ENCODE measurements at places on chromosomes 13 and 19.
A peak's percentile ranks its signal among the peaks of the same experiment; 100 is the strongest.

GRCh38 chr13:102839462-102839861 lies 6.4 kb upstream of the ERCC5 start:
- no peak for DNase-seq

- DNase-seq: no peak
Measured at GRCh38 chr13:93788456-93788855, 561.8 kb downstream of the GPC6 start.

DNA sequence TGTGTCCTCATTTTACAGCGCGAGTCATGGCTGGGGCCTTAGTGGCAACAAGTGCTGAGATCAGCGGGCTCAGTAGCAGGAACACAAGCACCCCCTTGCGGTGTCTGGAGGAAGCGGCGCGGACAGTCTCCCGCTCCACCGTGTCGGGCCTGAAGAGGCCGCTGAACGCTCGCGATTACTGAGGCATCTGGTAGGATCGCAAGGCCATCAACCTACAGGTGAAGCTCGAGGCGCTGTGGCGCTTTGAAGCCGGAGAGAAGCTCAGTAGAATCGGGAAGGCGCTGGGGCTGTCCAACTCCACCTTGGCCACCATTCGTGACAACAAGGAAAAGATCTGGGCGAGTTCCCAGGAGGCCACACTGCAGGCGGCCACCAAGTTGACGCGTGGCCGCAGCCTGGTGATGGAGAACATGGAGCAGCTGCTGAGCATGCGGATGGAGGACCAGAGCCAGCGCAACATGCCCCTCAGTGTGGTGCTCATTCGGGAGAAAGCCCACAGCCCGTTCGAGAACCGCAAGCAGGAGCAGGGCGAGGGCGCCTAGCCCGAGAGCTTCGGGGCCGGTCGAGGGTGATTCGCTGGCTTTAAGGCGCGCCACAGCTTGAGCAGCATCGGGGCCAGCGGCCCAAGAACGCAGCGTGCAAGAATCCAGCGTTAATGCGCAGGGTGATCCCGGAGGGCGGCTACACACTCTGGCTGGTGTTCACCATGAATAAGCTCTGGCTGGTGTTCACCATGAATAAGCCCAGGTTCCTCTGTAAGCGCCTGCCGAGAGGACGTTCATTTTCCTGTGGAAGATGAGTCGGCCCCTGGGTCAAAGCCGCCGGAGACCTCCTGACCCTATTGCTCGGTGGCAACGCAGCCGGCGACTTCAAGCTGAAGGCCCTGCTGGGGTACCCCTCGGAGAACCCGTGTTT lies 8.3 kb upstream of the MZF1 start:
- DNase-seq: peak; percentile 91

DNA sequence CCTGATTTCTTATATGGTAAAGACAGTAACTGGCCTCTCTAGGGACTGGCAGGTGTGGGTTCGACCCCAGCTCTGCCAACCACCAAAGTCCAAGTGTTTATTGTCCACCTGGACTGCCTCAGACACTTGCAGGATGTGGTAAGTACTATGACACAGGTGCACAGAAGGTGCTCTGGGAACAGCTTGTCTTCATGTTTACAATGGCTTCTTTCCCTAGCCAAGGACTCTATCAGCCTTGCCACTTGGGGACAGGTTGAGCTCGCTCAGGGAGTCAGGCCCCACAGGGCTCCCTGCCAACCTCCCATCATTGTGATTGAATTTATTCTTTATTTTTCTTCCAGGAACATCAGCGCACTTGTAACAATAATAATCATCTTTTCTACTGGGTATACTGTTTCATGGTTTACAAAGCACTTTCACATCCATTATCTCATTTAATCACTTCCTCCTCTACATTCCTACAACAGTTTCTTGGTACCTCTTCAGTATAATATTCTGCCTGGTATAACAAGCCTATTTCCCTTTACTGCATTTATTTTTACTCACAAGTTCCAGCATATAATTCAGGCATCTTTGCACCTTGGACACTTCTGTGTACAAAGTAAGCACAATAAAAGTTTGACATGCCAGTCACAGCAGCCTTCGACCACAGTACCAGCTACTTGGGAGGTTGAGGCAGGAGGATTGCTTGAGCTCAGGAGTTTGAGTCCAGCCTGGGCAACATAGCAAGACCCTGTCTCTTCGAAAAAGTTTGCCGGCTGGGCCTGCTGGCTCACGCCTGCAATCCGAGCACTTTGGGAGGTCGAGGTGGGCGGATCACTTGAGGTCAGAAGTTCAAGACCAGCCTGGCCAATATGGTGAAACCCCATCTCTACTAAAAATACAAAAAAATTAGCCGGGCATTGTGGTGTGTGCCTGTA lies 24.2 kb upstream of the GATAD2A start:
- DNase-seq: no peak

GRCh38 chr19:10612499-10613119 lies 12.7 kb upstream of the SLC44A2 start:
- DNase-seq: no peak

GRCh38 chr13:20658451-20659040 lies 45.0 kb upstream of the IL17D start:
- no peak for DNase-seq

DNA sequence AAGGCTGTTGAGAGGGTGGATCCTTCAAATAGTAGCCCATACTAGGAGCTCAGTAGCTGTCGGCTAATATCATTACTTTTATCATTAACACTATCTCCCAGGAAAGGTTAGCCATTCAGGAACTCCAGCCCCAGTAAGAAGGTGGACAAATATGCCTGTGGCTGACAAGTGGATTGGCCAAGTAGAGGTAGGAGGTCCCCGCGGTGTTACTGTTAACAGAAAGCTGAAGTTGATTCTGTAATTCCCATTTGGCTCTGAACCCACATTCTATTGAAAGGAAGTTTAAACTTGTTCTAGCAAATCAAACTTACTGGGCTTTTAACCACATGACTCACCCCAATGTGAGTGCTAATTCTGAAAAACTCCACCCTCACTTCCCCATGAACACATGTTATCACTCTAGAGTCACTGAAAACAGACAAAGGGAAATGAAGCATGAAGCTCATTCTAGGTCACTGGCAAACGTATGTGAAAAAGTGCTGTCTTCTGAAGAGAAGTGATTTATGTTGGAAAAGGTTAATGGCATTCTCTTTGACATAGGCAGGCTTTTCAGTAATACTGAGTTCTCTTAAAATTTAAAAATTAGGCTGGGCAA lies 273.5 kb downstream of the FGF14 start:
- DNase-seq: no peak

- DNase-seq: no peak
Measured at GRCh38 chr13:40407567-40407966, 258.9 kb downstream of the FOXO1 start.

- no peak for DNase-seq
Measured at GRCh38 chr13:84129966-84130365, 247.7 kb upstream of the SLITRK1 start.

DNA sequence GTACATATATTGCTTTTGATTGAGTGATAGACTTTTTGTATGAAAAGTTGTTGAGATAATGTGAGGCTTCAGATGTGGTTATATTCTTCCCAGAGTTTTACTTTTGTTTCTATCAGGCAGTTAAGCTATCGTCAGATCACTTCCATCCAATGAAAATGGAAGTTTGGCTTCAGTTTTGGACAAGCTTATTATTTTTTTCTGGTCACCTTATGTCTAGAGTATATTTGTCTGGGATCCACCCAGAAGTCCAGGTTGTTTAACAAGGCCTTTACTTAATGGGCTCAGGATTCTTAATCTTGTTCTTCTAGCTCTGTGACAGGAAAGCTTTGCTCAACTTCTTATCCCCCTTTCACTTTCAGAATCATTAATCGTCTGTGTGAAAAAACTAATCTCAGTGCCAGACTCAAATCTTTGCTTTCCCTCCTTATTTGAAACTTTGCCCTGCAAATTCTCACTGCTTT lies 150.9 kb downstream of the PDS5B start:
- no peak for DNase-seq

DNA sequence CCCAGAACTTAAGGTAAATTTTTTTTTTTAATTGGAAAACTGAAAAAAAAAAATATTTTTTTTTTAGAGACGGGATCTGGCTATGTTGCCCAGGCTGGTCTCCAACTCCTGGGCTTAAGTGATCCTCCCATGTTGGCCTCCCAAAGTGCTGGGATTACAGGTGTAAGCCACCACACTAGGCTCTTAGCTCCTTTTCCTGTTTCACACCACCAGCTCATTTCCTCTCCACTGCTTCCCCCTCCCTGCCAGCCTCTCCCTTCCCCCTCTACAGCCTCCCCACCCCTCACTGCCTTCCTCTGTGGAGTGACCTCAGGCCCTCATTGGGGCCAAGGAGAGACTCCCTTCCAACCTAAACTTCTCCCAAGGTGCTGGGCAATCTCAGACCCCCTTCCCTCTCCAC lies 4.2 kb upstream of the GIPR start:
- DNase-seq: no peak

- no peak for DNase-seq
Measured at GRCh38 chr19:55384131-55384919, at the start of gene TMEM238. TSS of gene TMEM238 (minus strand) at chr19:55384292. CDS start at chr19:55384259, 33 bp downstream.

DNA sequence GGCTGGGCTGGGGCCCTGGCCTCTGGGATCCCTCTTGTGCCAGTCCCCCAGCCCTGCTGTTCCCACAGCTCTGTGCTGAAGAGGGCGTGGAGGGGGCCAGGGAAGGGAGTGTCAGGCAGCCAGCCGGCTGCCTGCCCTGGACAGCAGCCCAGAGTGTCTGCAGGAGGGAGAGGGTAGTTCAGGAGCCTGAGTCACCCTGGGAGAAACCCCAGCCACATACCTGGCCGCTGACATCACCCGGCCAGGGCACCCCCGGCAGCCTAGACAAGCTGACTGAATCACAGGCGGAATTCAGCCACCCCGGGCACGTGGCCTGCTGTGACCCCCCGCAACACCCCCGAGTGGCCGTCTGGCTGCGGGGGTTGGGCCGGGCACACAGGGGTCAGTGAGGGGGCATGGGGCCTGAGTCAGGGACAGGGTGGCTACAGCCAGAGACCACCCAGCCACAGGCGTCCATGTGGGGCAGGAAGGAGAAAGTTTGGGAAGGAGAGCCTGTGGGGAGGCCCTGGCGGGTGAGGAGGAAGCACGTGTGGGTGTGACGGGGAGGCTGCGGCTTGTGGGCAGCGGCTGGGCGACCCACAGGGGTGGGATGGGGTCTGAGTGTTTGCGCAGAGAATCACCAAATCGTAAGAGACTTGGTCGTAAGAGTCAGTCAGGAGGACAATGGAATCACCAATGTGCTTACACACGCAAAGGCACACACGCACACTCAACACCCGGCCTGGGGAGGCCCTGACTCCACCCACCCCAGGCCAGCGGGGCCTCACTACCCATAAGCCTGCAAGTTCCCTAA lies 11.9 kb upstream of the FOSB start:
- peak; percentile 37 for DNase-seq

DNA sequence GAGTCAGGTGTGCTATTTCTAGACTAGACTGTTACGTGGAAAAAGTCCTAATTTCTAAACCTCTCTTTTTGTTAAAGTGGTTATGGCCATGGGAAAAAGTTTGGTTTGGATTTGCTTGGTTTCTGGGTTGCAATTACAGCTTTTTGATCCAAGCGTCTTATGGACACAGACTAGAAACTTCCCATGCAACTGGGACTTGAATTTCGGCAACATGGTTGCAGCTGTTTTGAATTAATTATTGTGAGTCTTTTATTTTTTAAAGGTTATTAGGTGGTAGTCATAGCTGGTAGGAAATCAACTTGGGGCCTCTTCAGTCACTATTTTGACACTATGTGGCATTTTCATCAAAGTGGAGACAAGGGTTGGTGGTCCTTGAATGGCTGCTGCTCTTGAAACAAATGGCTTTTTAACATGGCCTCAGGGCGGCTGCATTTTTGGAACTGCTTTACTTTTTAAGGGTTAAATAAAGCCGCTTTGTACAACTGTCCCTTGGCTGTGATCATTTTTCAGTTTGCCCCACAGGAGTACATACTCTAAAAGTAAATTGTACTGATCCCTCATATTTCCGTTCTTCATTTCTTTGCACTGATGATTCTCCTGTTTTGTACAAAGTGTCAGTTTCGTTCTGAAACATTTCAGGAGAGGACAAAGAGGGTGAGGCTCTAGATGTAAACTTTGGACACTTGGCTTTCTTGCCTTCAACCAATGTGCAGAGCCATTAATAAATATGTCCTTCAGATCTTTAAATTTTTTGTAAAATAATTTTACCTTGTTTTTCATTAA lies 15.9 kb downstream of the HNRNPM start:
- DNase-seq: no peak

- no peak for DNase-seq
Measured at GRCh38 chr13:24654741-24655140, 25.5 kb upstream of the ATP12A start.

DNA sequence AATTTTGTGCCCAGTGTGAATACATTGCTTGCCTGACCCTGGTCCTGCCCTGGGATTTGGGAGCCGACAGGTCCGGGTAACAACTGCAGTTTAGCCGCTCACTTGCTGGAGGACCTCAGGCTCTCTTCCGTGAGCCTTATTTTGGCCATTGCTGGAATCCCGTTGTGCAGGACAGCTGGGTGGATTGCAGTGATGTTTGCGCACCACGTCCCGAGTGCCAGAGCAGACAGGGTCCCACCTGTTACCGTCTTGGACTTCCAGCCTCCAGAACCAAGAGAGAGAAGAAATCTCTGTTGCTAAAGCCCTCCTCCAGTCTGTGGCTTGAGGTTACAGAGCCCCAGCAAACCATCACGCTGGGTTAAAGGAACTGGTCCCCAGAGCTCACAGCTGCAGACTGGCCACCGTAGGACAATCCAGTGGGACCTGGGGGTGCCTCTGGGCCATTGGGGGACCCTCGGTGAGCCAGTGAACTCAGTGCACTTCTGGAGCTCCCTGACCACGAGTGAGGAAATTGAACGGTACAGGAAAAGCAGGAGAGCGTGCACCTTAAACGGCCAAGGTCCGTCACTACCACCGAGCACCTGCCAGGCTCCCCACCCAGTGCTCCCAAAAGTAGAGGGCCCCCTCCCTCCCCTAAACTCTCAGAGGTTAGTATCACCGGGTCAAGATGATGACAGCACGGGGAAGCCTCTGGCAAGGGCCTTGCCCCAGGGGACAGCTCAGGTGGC lies 92.9 kb downstream of the GNG7 start:
- no peak for DNase-seq

DNA sequence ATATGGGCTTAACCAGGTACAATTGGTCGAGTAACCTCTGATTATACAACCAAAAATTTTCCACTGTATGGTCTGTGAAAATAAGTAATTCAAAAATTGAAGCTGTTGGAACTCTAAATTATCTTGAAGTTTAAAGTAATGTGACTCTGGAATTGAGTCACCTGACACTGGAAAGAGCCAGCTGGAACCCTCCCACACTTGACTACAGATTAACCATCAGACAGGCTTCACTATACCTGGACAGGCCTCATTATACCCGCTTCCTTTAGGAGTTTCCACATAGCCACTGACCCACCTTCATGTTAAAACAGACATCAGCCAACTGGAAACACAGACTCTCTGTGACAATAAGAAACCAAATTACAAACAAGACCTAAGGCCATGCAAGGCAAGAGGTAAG lies 1.3 kb downstream of the ZNF433 start:
- DNase-seq: no peak

- DNase-seq: no peak
Measured at GRCh38 chr13:112699322-112699918, 9.6 kb downstream of the ATP11A start.

- DNase-seq: no peak
Measured at GRCh38 chr19:18185538-18185937, 7.5 kb upstream of the MPV17L2 start.

Data from stimulated activated CD4-positive, alpha-beta T cell treated with anti-CD3 and anti-CD28 coated beads, Interleukin-1b, Interleukin-23, amount 100 ng/mL, for 4 hours (primary cell).